Lung microvascular endothelial cell (primary cell): ENCODE measurements at places on chromosomes 2 and 18. TPM values are rescaled to one million over a fixed set of nuclear protein-coding genes. Genes with fewer than 3 reads are reported as not detected.

The TRIM54 gene
- total RNA-seq, result 0.44 and 1.2 TPM in 2 replicates

The TSPYL6 gene
- total RNA-seq, result not detected in 2 replicates

The REL gene
- total RNA-seq, result 6.3 and 22.8 TPM in 2 replicates

The BOLA3 gene
- total RNA-seq, result 15.1 and 16.1 TPM in 2 replicates

The GRHL1 gene
- total RNA-seq, result 0.22 and 0.40 TPM in 2 replicates

The RNF152 gene
- total RNA-seq, result 71.7 and 180 TPM in 2 replicates

The SPRED2 gene
- 1.7 and 2.0 TPM in 2 replicates for total RNA-seq

The SLC14A1 gene
- total RNA-seq, result not detected in 2 replicates

The IL36G gene
- not detected in 2 replicates for total RNA-seq

- peak; percentile 49 for DNase-seq
These were observed 102.3 kb upstream of the SMAD7 start for GRCh38 chr18:49052891-49053644.

- DNase-seq, result peak; percentile 3
These were observed 82.9 kb downstream of the SCN3A start for GRCh38 chr2:165120740-165121467.

- DNase-seq, result no peak
These were observed 16.5 kb upstream of the CNNM3 start for GRCh38 chr2:96799623-96799935.

GRCh38 chr2:149587950-149588487, 444 bp upstream of the MMADHC start:
- DNase-seq, result no peak

DNA sequence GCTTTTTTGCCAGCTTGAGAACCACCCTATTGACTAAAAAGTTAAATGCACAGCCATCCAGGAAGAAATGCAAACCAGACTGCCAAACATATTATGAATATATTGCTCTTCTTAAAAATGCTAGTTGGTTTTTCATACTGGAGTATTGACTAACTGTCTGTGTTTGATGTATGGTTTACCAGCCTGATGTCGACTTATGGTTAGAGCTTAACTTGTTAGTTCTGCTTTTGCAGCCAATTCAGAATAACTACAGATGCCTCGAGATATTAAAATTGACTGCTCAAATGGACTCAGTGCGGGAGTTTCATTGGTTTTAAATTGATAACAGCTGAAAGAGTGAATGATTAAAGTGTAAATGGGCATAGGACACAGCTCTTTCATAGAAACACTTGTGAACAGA, 369.8 kb downstream of the ARHGAP15 start:
- DNase-seq, result no peak

GRCh38 chr2:59276033-59276432, 1034.9 kb upstream of the FANCL start:
- DNase-seq, result no peak

DNA sequence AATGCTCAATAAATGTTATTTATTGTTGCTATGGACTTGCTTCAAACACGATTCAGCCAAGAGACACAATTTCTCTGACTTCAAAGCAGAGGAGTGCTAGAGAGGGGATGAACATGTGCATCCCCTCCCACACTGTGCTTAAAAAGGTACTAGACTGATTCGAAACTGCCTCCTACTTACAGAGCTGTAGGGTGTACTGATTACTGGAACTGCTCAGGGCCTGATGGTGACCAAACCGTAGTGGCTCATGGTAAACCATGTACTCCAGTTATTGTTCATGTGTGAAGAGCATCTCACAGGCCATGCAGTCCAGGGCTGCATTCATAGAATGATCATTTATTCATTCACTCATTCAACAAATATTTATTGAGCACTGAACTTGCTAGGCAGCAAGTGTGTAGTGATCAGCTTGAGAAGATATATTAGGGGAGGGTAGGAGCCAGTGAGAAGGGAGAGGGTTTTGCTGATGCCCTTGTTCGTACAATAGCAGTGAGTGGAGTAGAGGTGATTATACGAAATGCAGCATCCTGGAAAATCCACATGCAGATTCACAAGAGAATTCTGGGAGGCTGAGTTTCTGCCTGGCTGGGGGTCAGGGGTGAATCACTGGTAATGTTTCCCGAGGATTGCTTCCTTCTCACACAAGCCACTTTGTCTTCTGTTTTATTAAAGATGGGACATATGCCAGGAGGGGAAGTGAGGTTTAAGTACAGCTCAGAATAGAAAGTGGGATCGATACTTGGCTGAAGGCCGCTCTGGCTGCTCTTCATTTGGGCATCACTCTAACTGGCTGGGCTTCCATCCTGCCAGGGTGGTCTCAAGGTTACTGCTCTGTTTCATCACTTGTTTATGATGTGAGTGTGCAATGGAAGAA, 245.4 kb downstream of the RAD51AP2 start:
- DNase-seq, result no peak

DNA sequence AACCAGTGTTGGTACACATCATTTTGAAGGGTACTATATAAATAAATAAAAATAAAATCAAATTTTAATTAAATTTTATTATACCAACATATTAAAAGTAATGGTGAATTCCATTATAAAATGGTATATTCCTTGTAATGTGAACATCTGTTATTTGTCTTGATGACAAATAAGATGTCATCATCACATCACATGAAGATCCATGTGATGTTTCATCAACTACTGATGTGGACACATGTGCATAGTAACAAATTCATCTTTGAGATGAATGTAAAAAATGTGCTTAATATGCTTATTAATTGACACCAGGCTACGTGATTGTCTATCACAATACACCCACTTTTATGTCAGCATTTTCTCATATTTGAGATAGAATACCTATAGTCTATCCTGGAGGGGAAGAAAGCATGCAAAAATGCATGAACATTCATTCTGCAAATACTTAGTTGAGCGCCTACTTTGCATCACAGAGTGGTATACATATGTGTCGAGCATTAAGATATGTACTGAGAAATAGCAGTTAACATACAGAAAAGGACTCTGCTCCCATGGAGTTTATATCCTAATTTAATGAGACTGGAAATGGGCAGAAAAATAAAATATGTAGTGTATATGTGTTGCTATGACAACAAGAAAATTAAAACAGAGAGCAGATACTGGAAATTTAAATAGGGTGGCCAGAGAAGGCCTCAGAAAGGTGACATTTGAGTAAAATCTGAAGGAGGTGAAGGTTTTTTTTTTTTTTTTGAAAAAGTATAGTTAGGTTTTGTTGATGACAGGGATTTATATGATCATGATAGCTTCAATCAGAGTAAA, 281.1 kb downstream of the ARHGAP15 start:
- DNase-seq, result no peak

GRCh38 chr2:98350411-98350810, 4.2 kb downstream of the CNGA3 start:
- no peak for DNase-seq

DNA sequence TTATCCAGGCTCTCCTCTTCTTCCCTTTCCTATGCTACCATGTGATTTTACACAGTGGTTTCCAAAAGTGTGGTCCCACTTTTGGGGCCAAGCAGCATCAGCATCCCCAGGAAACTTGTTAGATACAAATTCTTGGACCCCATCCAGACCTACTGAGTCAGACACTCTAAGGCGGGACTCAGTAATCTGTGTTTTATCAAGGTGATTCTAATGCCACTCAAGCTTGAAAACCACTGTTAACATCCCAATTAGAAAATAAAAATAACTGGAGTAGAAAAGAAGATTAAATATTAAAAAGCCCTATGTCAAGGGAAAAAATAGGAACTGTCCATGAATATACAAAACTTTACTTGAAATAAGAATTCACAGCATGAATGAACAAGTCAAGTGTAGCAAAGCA, 10.8 kb downstream of the DSG2 start:
- DNase-seq, result no peak

GRCh38 chr2:191950132-191950874, 103.4 kb upstream of the CAVIN2 start:
- DNase-seq, result peak; percentile 63

GRCh38 chr2:39696838-39697237, 31.1 kb downstream of the TMEM178A start:
- peak; percentile 88 for DNase-seq

DNA sequence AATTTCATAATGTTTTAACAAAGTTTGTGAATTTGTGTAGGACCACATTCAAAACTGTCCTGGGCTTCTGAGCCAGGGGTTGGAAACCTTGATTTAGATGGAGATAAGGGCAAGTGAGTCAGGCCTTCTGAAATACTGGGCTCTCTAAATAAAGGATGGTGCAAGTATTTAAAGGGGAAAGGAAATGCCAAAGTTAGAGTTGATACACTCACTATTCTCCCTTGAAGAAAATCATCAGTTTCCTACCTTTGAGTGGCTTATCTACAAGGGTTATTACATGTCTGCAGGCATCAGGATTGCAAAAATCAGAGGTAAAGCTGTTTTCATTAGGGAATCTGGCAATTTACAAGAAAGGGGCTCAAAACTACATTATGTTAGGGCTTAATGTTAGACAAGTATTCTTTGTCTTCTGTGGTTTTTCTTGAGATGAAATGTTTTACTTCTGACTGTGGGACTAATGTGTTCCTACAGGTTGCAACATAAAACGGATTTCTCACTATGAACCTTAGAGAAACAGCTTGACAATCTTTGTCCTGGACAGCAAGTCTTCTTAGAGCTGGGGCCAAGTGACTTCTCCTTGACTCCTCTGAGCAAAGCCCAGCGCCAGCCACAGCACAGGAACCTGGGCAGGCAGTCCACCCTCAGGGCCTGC, 31.1 kb downstream of the RNU4ATAC start:
- DNase-seq, result no peak

- no peak for DNase-seq
These were observed 70.3 kb downstream of the THADA start for GRCh38 chr2:43525506-43525905.

DNA sequence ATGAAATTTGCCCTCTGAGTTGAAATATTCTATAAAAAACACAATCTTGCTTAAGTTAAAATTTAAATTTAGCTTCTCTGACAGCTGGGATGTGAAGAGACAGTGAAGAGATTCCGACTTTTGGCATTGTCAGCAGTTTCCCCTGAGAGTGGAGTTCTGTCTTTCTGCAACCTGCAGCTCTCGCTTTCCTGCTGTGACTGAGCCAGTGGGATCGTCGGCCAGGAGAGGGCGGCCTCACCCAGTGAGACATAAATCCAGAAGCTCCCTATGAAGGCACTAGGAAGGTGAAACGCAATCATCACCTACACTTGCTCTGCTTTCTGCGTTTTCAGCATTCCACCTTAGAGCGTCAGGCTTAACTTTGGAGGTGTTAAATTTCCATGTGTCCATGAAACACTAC, 75.4 kb upstream of the HNMT start:
- peak; percentile 29 for DNase-seq

- no peak for DNase-seq
These were observed 156.3 kb upstream of the SKOR2 start for GRCh38 chr18:47407736-47408135.
